ENCODE measurements at places on chromosomes 4 and X. TPM values are rescaled to one million over a fixed set of nuclear protein-coding genes. Genes with fewer than 3 reads are reported as not detected.
A peak's percentile ranks its signal among the peaks of the same experiment; 100 is the strongest.

DNA sequence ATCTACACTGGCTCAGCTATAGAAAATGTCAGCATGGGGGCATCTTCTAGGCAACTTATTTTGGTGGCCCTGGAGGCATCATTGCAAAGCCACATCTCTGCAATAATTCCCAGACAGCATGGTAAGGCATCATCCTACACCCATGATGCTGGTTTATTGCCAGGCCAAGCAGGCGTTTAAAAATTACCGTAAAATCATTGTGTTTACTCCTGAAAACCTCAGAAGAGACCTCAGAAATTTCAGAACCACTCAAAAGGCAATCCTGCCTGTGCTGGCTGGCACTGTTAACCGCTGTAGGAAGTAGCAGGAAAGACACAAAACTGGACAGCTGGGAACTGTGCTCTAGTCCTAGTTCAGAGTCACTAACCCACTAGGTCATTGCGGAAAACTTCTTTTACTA is 63.2 kb downstream of the MID1 start:
- DNase-seq, result no peak

DNA sequence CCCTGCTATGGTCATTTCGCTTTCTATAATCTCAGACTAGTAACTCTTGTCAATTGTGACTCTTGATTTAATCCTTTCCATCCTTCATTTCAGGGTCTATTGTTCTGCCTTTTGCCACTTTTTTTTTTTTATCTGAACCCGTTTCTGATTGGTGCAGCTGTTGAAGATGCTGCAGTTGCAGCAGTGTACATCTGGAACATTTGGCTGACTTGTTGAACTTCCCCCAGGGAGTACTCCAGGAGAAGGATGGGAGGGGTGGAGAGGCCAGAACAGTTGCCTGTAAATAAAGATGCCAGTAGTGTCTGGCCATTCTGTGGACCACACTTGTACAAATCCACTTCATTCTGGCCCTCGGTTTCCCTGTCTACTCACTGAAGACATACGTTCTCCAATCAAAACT is 1.0 kb upstream of the EDA start:
- DNase-seq, result no peak

DNA sequence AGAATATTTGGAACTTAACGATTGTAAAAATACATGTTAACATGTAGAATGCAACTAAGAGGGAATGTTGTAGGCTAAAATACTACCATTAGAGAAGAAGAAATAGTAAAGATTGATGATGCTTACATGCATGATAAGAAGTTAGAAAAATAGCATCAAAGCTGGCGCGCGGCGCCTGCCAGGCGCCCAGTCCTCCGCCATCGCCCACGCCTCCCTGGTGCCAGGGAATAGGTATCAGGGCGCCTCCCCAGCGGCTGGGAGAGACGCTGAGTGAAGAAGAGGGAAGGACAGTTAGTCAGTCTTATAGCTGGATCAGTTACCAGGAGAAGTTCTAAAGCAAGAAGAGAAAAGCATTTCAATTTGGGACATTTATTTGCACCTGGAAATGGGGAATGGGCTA is 36.0 kb downstream of the NSUN7 start:
- no peak for DNase-seq

DNA sequence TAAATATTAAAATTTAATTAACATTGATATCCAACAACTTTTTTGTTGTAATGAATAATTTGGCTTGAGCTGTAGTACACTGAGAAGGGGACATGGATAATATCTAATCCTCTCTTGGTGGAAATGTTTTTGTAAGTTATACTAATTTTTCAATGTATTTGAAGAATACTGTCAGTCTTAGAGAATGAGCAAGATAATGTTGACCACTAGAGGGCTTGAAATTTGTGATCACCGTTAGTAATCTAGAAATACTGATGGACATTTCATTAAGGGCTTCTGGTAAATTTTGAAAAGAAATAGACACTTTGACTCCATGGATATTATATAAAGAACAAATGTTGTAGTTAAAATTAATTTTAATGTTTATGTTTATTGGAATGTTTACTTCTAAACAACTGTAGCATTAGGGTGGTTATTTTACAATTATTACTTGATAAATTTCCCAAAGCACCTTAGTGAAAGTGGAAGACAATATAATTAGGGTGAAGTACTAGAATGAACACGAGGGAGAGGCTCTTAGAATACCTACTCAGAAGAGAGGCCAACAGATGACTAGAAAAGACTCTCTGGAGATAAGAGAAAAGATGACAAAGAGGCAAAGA is 20.0 kb upstream of the CAMK2D start:
- peak; percentile 51 for DNase-seq

- DNase-seq, result no peak
These were observed 23.0 kb downstream of the KLB start for GRCh38 chr4:39429476-39430334.

DNA sequence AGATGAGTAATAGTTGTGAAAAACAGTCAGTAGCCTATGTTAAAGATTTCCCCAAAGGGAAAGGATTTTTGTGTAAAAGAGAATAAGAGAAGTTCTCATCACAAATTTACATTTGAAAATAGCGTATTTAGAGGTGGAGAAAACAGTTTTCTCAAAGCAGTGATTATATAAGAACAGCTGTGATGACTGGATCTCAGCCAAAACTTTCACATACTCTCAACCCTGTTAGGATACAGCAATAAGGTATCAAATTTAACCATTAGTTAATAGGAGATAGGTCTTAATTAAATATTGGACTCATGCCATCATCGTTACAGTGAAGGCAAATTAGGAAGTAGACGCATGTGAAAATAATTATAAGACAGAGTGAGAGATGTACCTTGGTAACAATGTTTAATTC is 622.7 kb downstream of the PCDH18 start:
- no peak for DNase-seq

The DACH2 gene
- polyA plus RNA-seq, result 0.10 TPM

The C4orf50 gene
- polyA plus RNA-seq, result not detected

The ESX1 gene
- polyA plus RNA-seq, result not detected
